ENCODE measurements at places on chromosomes 4 and X. TPM values are rescaled to one million over a fixed set of nuclear protein-coding genes. Genes with fewer than 3 reads are reported as not detected.

Gene P2RY4
- polyA plus RNA-seq: 0.16 TPM

Gene FOXO4
- polyA plus RNA-seq: 22.5 TPM

Gene GPR34
- polyA plus RNA-seq: 4.8 TPM

Gene NSDHL
- polyA plus RNA-seq: 30.8 TPM

Gene EGF
- 3.0 TPM for polyA plus RNA-seq

Gene OPHN1
- polyA plus RNA-seq: 7.4 TPM

Gene PHEX
- polyA plus RNA-seq: 0.37 TPM

Gene OPRPN
- not detected for polyA plus RNA-seq

Gene SLC10A6
- 0.08 TPM for polyA plus RNA-seq

Gene ASB9
- 15.1 TPM for polyA plus RNA-seq

Gene MAMLD1
- 5.9 TPM for polyA plus RNA-seq

Gene FUNDC1
- 33.6 TPM for polyA plus RNA-seq

DNA sequence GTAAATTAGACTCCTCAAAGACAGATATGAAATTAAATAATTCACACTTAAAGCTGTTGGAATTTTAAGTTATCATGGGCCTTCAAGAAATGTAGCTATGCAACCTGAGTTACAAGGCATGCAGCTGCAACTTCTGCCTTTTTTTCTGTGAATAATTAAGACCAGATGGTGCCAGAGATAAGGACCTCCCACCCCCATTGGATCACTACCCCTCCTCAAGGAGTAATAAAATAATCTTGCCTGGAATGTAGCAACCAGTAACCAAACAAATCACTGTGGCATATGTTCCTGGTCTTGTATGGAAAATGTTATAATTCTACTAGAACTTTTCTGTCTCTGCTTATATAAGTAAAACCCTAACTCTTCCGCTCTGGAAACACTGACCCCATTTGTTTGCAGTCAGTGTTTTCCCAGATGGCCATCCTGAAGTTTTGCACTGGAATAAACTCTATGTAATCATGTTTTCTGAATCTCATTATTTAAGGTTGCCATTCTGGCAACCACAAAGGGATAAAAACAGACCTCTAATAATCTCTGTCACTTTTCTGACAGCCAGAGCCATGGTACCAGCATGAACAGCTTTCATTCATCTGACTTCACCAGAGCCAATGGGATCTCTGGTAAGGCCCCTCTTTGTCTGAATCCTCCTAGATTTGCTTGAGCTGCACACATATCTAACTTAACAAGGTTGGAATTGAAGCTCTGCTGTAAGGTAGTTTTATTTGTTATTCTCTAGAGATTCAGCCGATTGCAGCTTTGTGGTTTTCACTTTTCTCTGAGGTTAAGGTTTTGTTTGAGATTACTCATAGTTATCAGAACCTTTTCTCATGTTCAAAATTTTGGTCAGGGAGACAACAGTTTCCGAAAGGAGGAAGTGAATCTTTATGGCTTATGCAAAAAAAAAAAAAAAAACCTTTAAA is 274.6 kb downstream of the NAF1 start:
- DNase-seq: no peak

- no peak for DNase-seq
These were observed 38.4 kb downstream of the SAGE1 start for GRCh38 chrX:135931644-135932487.

DNA sequence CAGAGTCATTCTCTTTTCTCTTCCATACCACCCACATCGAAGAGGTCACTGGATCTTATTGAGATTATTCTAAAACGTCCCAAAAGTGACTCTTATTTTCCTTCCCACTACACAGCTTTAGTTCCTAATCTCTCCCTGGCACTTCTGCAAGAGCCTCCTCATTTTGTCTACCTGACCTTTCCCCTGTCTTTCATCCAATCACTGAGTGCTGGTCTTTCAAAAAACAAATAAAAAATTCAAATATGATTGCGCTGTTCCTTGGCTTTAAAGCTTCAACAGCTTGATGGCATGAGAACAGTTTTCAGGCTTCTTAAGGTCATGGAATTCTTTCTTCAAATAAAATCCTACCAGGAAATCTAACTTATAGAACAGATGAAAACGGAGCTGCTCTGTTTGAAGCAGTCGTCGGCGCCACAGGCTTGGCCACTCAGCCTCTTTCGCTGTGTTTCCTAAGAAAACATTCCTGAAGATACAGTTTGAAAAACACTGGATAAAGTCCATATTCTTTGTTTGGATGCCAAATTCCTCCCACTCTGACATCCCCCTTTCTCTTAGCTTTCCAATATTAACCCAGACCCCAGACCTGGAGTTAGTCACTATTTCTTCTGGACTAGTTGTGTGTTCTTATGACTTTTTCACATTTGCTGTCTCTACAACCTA is 12.5 kb downstream of the SYTL5 start:
- no peak for DNase-seq

- no peak for DNase-seq
These were observed 74.4 kb upstream of the NAP1L2 start for GRCh38 chrX:73289039-73289438.

GRCh38 chrX:109448282-109448938 is 33.5 kb downstream of the GUCY2F start:
- no peak for DNase-seq

DNA sequence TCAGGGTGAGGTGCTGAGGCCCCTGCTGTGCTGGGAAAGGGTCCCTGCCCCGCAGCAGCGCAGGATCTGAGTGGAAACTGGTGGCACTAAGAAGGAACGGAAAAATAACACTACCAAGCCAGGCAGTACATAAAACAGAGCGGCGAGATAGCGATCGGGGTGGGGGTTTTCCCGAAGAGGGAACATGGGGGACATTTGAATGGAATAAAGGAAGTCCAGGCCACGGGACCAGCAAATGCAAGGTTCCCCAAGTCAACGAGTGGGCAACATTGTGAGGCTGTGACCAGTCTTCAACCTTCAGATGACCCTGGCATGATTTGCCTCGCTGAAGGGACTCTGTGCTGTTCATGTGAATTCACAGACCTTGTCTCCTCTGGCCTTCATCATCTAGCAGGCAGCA is 13.7 kb downstream of the MSX1 start:
- no peak for DNase-seq

DNA sequence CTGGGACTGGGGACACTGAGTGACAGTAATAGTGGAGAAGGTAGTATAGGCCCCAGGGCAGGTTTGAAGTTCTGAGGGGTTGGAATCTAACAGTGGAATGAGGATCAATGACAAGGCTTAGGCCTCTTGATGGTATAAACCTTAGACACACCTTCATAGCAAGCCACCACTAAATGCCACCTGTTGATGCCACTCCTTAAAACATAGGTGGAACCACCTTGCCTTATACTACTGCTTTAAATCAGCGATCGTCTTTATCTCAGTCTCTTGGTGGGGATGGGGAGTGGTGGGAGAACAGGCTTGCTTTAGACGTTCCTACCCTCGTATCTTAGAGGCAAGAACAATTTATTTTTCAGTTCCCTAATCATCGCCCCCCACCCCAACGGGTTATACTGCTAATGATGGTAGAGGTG is 1.2 kb downstream of the RAB33B start:
- DNase-seq: no peak

DNA sequence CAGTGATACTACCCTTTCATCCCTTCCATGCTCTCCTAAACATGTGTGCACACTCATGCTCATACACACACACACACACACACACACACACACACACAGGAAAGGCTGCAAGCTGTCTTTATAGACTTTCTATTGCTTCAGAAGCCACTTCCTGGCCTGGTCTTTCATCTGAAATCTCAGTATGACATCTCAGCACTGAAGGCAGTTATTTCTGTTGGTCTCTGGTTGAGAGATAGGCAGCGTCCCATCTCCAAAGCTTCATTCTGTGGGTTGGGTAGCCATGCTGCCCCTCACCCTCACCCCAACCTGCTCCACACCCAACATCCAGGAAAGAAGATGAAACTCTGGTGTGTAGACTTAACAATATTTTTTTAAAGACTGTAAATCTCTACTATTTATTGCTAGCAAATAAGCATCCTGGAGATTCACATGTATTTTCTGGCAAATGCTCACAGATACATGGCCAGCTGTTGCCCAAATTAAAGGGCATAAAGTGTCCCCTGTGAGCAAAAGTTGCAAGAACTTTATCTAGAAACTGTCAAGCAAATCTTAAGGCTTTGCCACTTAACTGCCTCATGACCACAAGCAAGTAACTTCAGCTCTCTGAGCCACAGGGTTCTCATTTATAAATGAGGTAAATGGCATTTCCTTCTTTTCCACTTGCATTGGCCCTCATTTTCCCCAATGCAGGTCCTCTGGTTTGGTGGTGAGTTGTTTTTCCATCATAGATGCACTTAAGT is 189.8 kb upstream of the AFF2 start:
- no peak for DNase-seq

DNA sequence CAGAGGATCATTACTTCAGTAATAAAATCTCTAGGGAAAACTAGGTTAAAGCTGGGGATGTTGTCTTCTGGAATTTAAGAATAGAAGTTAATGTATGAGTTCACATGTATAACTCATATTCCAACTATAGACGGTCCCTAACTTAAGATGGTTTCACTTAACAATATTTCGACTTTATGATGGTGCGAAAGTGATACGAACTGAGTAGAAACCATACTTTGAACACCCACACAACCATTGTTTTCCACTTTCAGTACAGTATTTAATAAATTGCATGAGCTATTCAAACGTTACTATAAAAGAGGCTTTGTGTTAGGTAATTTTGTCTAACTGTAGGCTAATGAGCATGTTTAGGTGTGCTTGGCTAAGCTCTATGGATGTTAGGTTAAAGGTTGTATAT is 38.7 kb downstream of the CCSER1 start:
- DNase-seq: no peak

GRCh38 chr4:87031920-87032319 is 97.1 kb downstream of the AFF1 start:
- no peak for DNase-seq

DNA sequence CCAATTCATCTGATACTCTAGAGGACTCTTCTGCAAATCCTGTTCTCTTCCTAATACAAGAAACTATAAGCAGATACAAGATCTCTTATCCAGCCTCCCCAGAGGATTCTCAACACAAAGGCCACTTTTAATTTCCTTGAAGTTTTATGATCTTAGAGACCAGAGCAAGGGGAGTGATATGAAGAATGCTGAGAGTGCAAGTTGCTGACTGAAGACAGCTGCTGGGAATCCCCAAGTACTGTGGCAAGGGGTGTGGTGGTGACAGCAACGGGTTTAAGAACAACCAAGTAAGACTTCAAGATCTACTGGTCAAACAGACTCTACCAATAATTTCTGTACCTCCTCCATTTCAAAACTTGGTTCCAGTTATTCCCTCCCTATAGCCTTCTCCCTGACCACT is 7.0 kb downstream of the AMMECR1 start:
- DNase-seq: no peak

DNA sequence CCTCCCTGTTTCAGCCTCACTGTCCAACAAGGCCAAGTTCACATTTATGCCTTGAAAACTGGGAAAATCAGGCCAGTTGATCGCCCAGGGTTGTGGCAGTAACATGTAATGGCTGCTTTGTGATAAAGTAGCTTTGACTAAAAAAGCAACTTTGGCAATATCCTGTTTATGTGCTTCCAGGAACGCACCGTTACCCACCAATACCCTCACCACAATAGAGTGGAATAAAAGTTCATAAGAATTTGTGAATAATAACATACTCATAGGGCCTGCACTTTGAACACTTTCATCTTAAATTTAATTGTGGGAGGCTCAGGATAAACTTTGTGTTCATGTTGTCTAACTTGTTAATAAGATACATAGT is 80.7 kb upstream of the MAML3 start:
- DNase-seq: no peak

GRCh38 chr4:155572106-155572703 is 94.4 kb upstream of the GUCY1A1 start:
- DNase-seq: no peak

DNA sequence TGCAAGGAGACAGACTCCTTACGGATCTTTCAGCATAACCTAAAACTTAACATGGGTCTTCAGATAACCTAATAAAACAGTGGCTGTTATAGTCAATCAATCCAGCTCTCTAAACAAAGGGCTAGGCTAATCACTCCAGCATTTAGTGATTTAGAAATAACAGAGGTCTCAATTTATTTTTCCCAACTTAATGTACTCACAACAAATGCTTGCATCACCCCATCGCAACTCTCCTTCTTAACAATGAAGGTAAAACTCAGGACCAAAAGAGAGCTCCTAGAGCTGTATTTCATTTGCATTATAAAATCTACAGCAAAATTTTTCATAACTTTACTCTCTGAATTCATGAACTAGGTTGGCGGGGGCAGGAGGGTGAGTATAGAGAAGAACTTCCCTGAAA is 1.1 kb downstream of the LIN54 start:
- DNase-seq: no peak

DNA sequence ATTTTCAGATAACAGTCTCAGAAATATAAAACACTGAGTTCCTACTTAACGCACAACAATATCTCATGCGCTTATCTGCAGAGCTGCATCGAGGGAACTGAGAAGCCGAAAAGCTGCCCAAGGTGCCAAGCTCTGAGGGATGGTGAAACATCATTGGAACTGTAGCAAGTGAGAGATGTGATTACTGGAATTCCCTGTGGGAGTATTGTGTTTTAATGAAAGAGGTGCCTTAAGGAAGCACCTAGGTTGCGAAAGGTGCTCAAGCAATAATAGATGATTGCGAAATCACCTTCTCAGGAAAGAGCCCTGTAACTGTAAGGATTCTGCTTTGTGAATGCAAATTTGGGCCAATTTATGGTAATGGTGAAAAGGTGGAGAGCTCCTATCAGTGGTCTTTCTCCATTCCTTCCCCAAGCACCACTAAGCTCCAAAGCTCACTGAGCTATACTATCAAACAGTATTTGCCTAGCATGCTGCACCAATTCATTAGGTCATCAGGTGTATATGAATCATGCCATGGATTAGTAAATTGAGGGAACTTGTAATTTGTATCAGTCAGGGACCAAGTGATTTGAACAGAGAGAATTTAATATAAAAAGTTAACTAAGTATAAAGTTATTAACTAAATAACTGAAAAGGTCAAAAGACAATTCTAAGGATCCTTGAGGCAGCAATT is 59.0 kb upstream of the ATP8A1 start:
- DNase-seq: no peak

GRCh38 chr4:73103799-73104503 is 34.4 kb upstream of the COX18 start:
- DNase-seq: no peak

DNA sequence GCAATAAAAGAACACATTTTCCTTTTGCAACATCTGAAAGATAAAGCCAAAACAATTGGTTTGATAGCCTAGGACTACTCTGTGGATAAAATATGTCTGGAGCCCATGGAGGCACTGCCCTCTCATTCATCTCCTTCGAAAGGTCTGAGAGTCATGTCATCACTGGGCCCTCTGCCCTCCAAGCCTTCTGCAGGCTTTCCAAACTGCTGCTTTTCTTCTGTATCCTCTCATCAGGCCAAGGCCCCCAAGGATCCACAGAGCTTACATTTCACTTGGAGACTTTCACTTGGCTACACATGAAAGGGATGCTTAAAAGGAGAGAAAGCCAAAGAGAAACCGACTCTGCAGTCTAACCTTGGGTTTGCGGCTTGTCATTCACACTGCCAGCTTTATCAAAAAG is 109.9 kb downstream of the SH3RF1 start:
- no peak for DNase-seq

DNA sequence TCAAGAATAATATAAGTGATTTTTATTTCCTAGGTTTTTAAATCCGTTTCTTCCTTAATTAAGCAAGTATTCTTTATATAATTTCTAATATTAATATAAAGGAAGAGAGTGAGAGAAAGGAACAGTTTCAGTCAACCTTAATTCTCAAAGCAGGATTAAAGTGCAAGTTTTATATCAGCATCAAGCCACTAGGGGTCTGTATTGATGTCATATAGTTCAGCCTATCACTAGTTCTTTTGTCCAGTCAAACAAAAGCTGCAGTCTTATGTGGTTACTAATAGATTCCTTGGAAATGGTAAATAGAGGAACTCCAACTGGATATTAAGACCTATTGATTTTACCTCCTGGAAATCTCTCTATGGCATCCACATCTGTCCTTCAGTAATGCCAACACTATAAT is 82.0 kb downstream of the NAP1L3 start:
- no peak for DNase-seq

All from right renal cortex interstitium (tissue), 3 donors.